NCI-H2029 (cell line): ENCODE measurements at places on chromosomes 2 and 18.
A peak's percentile ranks its signal among the peaks of the same experiment; 100 is the strongest.

GRCh38 chr2:204331988-204332387, 213.3 kb upstream of the PARD3B start:
- DNase-seq: no peak

GRCh38 chr2:179843541-179843940, 17.9 kb downstream of the ZNF385B start:
- no peak for DNase-seq

DNA sequence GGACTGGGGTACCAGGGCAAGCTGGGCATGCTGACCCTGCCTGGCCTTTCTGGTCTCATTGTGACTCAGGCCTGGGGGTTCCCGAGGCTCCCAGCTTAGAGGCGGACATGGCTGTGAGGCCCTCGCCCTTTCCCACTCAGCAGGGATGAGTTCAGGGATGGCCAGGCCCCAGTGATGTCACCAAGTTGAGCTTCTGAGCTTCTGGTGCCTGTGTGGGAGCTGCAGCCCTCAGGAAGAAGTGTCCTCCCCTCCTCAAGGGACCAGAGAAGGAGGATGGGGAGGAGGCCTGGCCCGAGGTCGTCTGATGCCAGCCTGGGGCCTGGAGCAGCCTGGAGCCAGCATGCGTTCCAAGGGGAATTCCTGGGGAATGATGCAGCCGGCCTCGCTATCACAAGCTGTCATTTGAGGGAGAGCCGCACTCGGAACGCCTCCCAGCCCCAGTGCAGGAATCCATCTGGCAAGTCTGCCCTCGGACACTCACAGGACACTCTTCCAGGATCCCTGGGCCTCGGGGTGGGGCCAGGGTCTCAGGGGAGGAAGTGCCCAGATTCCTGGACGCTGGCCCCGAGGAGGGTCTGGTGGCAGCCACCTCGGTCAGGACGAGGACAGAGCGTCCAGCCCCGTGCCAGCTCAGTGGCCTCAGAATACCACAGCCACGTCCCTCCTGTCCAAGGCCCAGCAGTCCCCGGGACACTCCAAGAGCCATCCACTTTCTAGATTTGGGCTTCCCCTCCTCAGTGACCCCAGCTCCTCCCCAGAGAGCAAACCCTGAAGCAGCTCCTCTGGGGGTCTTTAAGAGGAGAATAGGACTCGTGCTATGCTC, 61.2 kb upstream of the GPC1 start:
- no peak for DNase-seq

DNA sequence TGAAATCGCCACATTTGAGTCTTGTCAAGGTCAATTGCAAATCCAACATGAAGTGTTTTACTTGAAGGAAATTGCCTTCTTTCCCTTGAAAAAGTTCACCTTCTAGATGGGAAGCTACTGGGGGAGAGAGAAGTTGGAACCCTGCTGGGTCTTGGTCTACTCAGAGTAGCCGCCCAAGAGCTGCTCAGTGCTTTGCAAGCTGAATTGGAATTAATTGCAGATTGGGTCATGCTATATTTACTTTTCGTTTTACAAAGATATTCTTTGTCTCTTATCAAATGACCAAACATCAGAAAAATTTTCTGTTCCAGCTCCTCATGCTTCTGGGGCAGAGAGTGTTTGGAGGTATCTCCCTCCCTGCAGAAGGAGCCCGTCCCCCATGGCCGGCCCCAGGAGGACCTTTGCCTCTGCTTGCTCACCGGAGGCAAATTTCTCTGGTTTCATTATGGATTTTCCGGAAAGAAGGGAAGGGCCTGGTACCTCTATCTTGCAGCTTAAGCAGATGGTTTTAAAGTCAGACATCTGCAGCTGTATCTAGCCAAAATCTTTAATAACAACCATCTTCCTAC, 289.7 kb downstream of the MYT1L start:
- DNase-seq: no peak

DNA sequence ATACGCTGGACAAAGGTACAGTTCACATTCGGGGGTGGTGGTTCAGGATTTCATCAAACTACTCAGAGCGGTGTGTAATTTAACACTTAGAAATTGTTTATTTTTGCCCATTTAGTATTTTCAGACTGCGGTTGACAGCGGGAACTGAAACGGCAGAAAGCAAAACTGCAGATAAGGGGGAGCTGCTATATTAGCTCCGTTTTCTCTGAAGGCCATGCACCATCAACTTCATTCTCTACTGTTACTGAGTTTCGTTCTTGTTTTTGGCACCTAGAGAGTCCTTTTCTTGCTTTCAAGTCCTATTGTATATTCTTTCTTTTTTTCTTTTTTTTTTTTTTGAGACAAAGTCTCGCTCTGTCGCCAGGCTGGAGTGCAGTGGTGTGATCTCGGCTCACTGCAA, 121.5 kb upstream of the SP3 start:
- DNase-seq: no peak

GRCh38 chr2:145411493-145411892, 891.6 kb upstream of the ZEB2 start:
- DNase-seq: no peak

GRCh38 chr18:45787346-45787745, 38.1 kb upstream of the SIGLEC15 start:
- DNase-seq: no peak

DNA sequence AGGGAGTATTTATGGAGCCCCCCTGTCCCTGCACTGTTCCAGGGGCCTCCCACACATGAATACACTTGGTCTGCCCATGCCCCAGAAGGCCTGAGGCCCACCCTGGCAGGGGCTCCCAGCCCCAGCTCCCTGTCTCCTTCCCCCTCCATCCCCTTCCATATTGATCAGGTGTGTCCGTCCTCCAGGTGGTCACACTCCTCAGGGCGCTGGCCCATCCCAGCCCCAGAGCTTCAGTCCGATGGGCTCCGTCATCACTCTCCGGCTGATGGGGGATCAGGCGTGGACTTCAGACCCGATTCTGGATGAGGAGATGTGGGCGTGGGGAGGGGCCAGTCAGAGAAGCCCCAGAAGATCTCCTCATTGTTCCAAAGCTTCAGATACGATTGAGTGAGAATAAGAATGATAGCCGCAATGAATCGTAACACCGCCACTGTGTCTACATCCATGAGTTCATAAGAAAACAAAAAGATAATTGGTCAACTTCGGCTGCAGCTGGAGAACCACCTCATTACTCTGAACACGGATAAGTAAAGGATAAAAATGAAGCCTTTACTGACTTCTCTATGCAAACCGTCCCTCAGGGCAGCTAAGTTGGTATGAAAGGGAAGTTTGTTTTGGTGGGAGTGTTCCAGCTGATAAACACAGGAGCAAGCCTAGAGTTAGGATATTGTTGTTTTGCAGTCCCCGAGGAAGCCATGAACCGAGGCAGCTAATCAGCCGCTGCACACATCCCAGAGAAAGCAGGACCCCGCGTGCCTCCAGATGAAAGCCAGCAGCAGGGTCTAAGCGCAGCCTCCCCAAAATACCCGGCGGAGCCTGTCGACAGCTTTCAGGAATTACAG, 279.5 kb downstream of the NDUFA10 start:
- no peak for DNase-seq

GRCh38 chr18:6249170-6249569, 165.5 kb downstream of the L3MBTL4 start:
- no peak for DNase-seq

GRCh38 chr18:29191263-29191662, 1014.3 kb upstream of the CDH2 start:
- no peak for DNase-seq

- no peak for DNase-seq
Observed at GRCh38 chr2:151361674-151362370, 4.4 kb downstream of the TNFAIP6 start.

DNA sequence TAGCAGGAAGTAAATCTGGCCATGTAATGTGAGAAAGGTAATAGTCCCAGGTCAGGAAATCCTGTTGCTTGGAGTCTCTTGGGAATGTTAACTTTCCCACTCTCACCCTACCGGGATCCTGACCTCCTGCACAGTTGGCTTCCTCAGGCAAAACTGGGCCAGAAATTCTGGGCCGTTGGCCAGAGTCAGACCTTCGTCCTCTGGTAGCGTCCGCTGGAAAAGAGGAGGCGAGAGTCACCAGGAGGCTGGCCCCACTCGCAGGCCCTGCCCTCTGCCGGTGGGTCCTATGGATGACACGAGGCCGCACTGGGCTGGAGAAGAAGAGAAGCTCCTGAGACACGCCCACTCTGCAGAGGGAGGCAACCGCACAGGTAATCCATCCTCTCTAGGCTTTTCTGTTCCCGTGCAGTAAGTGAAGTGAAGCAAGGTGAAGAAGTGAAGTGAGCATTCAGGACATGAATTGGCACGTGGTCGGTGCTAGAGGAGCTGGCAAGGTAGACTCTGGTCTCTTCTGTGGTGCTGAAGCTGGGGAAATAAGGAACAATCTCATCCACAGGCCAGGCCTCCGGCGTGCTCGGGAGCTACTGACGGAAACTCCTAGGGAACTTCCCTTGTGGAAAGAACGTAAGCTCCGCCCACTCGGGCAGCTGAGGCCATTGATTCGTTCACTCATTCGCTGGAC, 182.7 kb upstream of the GLI2 start:
- peak; percentile 82 for DNase-seq

DNA sequence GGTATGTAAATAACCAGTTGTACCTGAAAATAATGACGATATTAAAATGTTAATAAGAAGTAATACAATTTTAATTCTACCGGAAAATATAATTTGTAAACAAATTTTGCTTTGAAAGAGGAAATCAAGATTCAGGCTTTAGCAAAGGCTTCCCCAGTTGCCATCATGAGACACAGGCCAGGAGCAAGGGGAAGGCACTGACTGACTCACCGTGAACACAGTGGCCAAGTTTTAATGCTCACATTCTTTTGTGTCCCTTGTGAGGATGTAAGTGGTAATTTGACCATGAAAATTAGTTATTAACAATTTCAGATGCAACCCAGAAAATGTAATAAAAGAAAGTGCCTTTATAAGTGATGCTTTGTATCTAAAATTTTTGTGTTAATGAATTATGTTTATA, 164.1 kb downstream of the GREB1L start:
- no peak for DNase-seq

GRCh38 chr2:229095472-229095871, 175.6 kb downstream of the PID1 start:
- DNase-seq: no peak

DNA sequence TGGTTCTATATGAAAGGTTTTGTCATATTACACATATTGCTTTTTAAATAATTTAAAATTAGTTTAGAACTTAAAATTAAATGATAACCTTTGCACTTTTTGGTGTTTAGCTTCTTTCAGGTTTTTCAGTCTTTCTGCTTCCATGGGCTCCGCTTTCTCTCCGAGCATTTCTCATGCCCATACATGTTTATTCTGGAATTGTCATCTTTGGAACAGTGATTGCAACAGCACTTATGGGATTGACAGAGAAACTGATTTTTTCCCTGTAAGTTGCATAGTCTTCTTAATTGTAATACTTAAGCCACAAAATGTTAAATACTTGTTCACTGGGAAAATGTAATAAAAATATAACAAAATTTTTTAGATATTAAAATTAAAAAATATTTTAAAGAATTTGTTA, 31.0 kb downstream of the CYBRD1 start:
- no peak for DNase-seq

GRCh38 chr18:45165176-45165713, 450.0 kb upstream of the SLC14A2 start:
- no peak for DNase-seq

DNA sequence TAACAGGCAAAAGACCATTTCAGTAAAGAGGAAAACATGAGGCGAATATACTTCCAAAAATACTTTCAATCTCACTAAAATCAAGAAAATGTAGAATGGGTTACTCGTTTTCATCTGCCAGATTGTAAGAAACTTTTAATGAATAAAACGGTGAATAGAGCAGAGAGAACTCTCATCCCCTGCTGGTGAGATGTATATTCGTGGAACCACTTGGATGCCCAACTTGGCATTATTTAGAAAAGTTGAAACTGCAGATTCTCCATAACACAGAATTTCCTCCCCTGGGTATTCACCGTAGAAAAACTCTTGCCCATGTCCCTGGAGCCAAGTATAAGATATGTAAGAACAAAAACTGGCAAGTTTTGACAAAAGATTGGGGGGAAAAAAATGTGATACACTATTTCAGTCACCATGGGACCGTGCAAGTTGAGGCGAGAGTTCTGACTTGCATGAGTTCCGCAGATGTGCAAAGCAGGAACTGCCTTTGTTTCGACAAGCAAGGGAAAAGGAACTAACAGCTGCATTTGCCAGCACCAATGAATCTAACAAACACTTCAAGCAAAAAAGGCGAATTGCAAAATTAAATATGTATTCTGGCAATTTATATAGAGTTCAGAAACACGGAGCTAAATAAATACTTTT, 14.8 kb downstream of the TIMM21 start:
- no peak for DNase-seq

GRCh38 chr2:68230241-68231060, 21.9 kb downstream of the PPP3R1 start:
- no peak for DNase-seq

- no peak for DNase-seq
Observed at GRCh38 chr2:119486886-119487285, 37.4 kb downstream of the SCTR start.

- DNase-seq: no peak
Observed at GRCh38 chr18:66895631-66896030, 291.7 kb upstream of the CDH19 start.

- no peak for DNase-seq
Observed at GRCh38 chr18:34320267-34320666, 95.6 kb upstream of the NOL4 start.
